A549 treated with Hydrocortisone at 1 μM for 4 hours (cell line): ENCODE measurements at places on chromosomes 6 and 20. TPM values are rescaled to one million over a fixed set of nuclear protein-coding genes. Genes with fewer than 3 reads are reported as not detected.

MCCD1 gene
- total RNA-seq = not detected in 5 replicates

SIRT5 gene
- 3.7 to 4.7 TPM (median 3.9 TPM) in 5 replicates for total RNA-seq

PGK2 gene
- not detected in 5 replicates for total RNA-seq

KIF25 gene
- 0.03 to 0.14 TPM (median 0.09 TPM) in 4 of 5 replicates, not detected in the other for total RNA-seq

DDAH2 gene
- 25.9 to 32.1 TPM (median 29.2 TPM) in 5 replicates for total RNA-seq

ARFGEF3 gene
- total RNA-seq = 0.44 to 0.66 TPM (median 0.51 TPM) in 5 replicates

IL17A gene
- total RNA-seq = not detected in 5 replicates

MAP3K4 gene
- total RNA-seq = 9.6 to 13.4 TPM (median 11.7 TPM) in 5 replicates
